CD4-positive, alpha-beta T cell treated with Interleukin-4 for 4 hours (primary cell): ENCODE measurements at places on chromosomes 13 and 19.

- DNase-seq: no peak
Measured at GRCh38 chr19:46886546-46887239, 25.9 kb downstream of the ARHGAP35 start.

DNA sequence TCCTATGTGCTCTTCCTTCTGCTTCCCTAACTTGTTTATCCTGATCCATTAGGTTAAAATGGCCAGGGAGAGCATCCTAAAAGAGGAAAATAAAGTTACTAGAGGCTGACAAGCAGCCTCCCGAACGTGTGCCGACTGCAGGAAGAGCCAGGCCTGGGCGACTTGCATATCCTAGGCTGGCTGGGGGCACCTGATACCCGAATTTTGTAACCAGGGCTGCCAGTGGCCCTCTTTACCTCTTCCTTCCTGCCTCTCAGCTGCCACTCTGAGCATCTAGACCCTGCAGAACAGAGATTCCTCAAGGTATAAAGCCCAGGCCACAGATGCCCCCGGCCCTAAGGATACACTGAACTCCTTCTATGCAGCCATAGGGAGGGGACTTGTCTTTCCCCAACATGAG lies 48.5 kb upstream of the KATNAL1 start:
- DNase-seq: no peak

- DNase-seq: no peak
Measured at GRCh38 chr13:109859216-109859835, 72.9 kb upstream of the IRS2 start.

- no peak for DNase-seq
Measured at GRCh38 chr13:101698400-101698799, 245.9 kb downstream of the ITGBL1 start.

- peak; percentile 64 for DNase-seq
Measured at GRCh38 chr13:75357576-75358289, 124.2 kb downstream of the TBC1D4 start.

- no peak for DNase-seq
Measured at GRCh38 chr13:97296740-97297139, 74.6 kb downstream of the MBNL2 start.

- DNase-seq: no peak
Measured at GRCh38 chr13:46386392-46387063, 524 bp downstream of the RUBCNL start.

DNA sequence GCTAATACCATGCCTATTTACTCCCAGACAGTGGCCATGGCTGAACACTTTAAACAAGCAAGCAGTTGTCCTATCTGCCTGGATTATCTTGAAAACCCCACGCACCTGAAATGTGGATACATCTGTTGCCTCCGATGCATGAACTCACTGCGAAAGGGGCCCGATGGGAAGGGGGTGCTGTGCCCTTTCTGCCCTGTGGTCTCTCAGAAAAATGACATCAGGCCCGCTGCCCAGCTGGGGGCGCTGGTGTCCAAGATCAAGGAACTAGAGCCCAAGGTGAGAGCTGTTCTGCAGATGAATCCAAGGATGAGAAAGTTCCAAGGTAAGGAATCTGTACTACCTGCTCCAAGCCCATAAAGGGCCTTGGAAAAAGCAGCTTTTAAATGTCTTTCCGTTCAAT lies 8.6 kb downstream of the RFPL4AL1 start:
- DNase-seq: no peak

DNA sequence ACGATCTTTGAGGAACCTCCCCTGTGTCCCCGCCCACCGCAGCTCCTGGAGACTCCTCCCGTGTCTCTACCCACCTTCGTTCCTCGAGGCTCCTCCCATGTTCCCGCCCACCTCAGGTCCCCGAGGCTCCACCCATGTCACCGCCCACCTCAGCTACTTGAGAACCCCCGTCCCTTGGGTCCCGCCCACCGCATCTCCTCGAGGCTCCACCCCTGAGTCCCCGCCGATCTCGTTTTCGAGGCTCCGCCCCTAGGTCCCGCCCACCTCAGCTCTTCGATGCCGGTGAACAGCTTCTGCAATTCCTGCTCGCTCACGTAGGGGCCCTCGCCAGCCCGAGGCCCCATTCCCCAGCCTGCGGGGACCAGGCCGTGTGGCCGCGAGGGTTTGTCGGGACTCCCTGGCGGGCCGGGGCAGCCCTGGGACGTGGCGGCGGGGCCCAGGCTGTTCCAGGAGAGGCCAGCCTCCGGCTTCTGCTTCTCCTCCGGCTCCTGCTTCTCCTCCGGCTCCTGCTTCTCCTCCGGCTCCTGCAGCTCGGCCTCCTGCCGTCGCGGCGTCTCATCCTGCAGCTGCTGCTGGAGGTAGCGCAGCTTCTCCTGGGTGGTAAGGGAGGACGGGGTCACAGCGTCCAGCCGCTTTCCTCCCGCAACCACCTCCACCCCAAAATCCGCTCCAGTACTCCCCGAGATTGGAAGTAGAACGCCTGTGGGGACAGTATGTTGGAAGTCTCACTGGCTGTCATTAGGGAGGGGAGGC lies 16.7 kb downstream of the TSKS start:
- DNase-seq: peak; percentile 35

DNA sequence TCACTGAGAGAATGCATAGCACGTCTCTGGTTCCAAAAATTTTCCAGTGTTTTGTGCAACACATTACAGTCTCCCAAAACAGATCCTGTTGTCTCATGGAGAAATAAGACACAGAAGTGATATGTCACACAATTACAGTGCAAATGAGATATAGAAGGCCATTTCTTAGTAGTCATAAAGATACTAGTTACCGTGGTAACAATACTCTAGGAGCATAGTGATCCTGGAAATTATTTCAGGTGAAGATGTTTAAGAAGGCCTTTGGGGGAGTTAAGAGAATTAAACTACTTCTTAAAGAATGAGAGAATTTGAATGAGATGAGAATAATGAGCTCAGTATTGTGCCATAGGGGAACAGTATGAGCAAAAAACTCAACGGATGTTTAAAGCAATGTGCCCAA lies 628.0 kb upstream of the MIR17HG start:
- DNase-seq: no peak

GRCh38 chr19:29549105-29550070 lies 23.6 kb downstream of the VSTM2B start:
- DNase-seq: no peak

- DNase-seq: no peak
Measured at GRCh38 chr13:43003010-43003409, 11.0 kb upstream of the EPSTI1 start.

GRCh38 chr19:35476149-35476548 lies 14.1 kb downstream of the KRTDAP start:
- no peak for DNase-seq

DNA sequence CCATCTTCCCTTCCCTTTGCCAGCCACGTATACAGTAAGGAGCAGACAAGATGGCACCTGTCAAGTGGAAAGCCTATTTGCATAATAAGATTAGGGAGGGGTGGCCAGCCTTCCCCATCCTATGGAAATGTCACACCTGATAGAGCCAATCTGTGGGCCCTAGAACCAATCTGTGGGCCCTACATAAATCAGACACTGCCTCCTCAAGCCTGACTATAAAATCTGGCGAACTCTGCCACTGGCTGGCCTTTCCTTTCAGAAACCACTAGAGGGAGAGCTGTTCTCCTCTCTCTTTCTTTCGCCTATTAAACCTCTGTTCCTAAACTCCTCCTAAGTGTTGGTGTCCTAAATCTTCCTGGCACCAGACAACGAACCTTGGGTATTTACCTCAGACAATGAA lies 231.5 kb upstream of the KLHL1 start:
- no peak for DNase-seq

DNA sequence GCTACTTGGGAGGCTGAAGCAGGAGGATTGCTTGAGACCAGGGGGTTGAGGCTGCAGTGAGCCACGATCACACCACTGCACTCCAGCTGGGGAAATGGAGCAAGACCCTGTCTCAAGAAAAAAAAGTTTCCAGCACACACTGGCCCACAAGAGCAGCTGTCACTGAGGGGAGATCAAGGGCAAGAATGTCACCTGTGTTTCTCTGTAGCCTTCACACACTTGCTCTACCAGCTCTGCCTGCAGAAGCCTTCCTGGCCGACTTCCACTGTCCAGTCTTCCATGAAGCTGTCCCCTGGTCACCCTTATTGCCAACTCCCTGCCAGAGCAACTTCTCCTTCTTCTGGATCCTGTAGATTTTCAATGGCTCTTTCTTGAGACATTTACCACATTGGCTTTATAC lies 158.0 kb downstream of the KCTD15 start:
- DNase-seq: no peak

GRCh38 chr19:1131718-1132551 lies 28.1 kb downstream of the GPX4 start:
- peak; percentile 88 for DNase-seq
